H9 (cell line): ENCODE measurements at places on chromosomes 1 and 21. TPM values are rescaled to one million over a fixed set of nuclear protein-coding genes. Genes with fewer than 3 reads are reported as not detected.

GRCh38 chr1:232923739-232924386, 26.5 kb upstream of the NTPCR start:
- no peak overlapping the region for H3K27ac ChIP-seq
- H3K36me3 ChIP-seq, result peaks cover 3% of the 10 kb centered on the region; the same call in 1 of the 3 replicates
- no peak overlapping the region for H3K4me3 ChIP-seq
- H3K4me1 ChIP-seq, result no peaks in the 10 kb centered on the region
- DNase-seq, result no peak

GRCh38 chr1:177915641-177916040, 54.2 kb downstream of the SEC16B start:
- no peak overlapping the region for H3K4me3 ChIP-seq
- H3K27me3 ChIP-seq, result no peaks in the 10 kb centered on the region
- H3K36me3 ChIP-seq, result no peaks in the 10 kb centered on the region
- no peak overlapping the region for H3K27ac ChIP-seq

GRCh38 chr1:150568594-150568966, 10.8 kb downstream of the MCL1 start:
- peak overlapping the region; percentile 99 for H3K27ac ChIP-seq
- H3K36me3 ChIP-seq, result peaks cover 25% of the 10 kb centered on the region
- peak overlapping the region; percentile 54 for H3K4me3 ChIP-seq
- no peaks in the 10 kb centered on the region for H3K27me3 ChIP-seq
- H3K4me1 ChIP-seq, result peaks cover 8% of the 10 kb centered on the region

GRCh38 chr1:182217967-182218366, 156.5 kb upstream of the ZNF648 start:
- H3K36me3 ChIP-seq, result peaks cover 2% of the 10 kb centered on the region; the same call in 2 of the 3 replicates
- no peaks in the 10 kb centered on the region for H3K27me3 ChIP-seq
- H3K27ac ChIP-seq, result no peak overlapping the region
- no peak for DNase-seq
- no peaks in the 10 kb centered on the region for H3K4me1 ChIP-seq

RAB7B gene
- 0.68 and 0.83 TPM in 2 replicates for total RNA-seq
